ENCODE measurements at places on chromosomes 1 and 21. TPM values are rescaled to one million over a fixed set of nuclear protein-coding genes. Genes with fewer than 3 reads are reported as not detected.

- H3K36me3 ChIP-seq: no peaks in the 10 kb centered on the region
- H3K4me3 ChIP-seq: no peak overlapping the region
- DNase-seq: no peak
- no peaks in the 10 kb centered on the region for H3K4me1 ChIP-seq
Observed at GRCh38 chr1:13642306-13643004, 57.5 kb upstream of the PRDM2 start.

PALMD gene
- 17.8 TPM for total RNA-seq

- no peaks in the 10 kb centered on the region for H3K36me3 ChIP-seq
- H3K27me3 ChIP-seq: no peaks in the 10 kb centered on the region
- H3K4me1 ChIP-seq: no peaks in the 10 kb centered on the region
- no peak for DNase-seq
Observed at GRCh38 chr1:203171341-203172183, 4.1 kb downstream of the MYBPH start.

DNA sequence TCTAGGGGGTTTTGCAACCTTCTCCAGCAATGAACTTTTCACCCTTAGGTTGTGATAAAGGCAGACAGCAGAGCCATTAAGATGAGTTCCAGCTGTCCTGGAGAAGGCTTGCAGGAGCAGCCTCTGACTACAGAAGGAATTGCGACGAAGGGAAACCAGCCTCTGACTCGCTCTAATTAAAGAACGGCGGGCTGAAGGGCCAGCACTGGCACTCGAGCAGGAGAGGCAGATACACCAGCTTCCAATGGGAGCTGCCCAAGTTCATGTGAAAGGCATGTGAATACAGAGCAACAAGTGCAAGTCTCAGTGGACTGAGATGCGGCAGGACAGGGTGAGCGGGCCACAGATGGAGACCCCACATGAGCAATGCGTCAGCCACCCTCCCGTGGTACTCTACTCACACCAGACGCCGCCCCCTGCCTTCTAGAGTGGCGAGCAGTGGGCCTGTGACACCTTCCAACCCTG lies 15.7 kb downstream of the RCC2 start:
- H3K36me3 ChIP-seq: no peaks in the 10 kb centered on the region
- peaks cover 10% of the 10 kb centered on the region for H3K4me1 ChIP-seq
- no peak for DNase-seq
- peak overlapping the region; percentile 47 for H3K27ac ChIP-seq

LCE3A gene
- total RNA-seq: not detected

ASAP3 gene
- total RNA-seq: 76.5 TPM

GRCh38 chr1:109786531-109787021 lies 22.9 kb upstream of the EPS8L3 start:
- H3K27ac ChIP-seq: no peak overlapping the region
- H3K27me3 ChIP-seq: no peaks in the 10 kb centered on the region
- DNase-seq: no peak
- H3K36me3 ChIP-seq: no peaks in the 10 kb centered on the region
- no peak overlapping the region for H3K4me3 ChIP-seq
- peaks cover 10% of the 10 kb centered on the region for H3K4me1 ChIP-seq

DNA sequence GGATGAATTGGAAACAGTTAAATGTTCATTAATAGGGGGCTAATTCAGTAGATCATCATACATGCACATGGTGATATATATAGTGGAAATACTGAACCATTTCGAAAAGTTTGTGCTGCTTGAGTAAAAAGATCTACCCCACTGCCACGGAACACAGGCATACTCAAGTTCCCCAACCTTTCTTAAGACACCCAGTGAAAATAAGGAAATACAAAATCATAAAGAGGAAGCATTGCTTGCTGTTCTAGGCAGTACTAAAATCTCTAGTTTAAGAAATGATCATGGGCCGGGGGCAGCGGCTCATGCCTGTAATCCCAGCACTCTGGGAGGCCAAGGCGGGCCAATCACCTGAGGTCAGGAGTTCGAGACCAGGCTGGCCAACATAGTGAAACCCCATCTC lies 37.6 kb upstream of the KIRREL1 start:
- H3K36me3 ChIP-seq: no peaks in the 10 kb centered on the region
- DNase-seq: no peak
- no peaks in the 10 kb centered on the region for H3K27me3 ChIP-seq

WDR64 gene
- not detected for total RNA-seq

S100A7 gene
- total RNA-seq: not detected

DNA sequence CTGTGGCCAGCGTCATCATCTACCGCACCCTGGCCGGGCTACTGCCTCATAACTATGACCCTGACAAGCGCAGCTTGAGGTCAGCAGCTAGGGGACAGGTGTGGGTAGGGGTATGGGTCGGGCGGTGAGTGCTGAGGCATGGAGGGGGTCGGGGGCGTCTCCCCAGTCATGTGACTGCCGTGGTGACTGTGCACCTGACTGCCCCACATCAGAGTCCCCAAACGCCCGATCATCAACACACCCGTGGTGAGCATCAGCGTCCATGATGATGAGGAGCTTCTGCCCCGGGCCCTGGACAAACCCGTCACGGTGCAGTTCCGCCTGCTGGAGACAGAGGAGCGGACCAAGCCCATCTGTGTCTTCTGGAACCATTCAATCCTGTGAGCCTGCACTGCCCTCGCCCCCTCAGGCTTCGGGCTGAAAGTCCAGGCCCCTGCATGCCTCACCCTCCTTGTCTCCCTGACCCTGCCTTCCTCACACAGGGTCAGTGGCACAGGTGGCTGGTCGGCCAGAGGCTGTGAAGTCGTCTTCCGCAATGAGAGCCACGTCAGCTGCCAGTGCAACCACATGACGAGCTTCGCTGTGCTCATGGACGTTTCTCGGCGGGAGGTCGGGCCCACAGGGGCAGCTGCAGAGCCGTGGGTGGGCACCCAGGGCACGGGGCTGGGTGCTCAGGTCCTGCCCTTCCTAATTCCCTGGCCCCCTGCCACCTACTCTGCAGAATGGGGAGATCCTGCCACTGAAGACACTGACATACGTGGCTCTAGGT lies 13.5 kb downstream of the PSRC1 start:
- no peak overlapping the region for H3K27ac ChIP-seq
- H3K4me1 ChIP-seq: peaks cover 2% of the 10 kb centered on the region

IGSF3 gene
- total RNA-seq: 23.2 TPM

Measured in prostate gland (tissue), 2 donors.